T1000 (cell line): ENCODE measurements at places on chromosomes 1 and 21.
A peak's percentile ranks its signal among the peaks of the same experiment; 100 is the strongest.

- DNase-seq, result no peak
Observed at GRCh38 chr1:153882296-153882912, 40.4 kb downstream of the GATAD2B start.

DNA sequence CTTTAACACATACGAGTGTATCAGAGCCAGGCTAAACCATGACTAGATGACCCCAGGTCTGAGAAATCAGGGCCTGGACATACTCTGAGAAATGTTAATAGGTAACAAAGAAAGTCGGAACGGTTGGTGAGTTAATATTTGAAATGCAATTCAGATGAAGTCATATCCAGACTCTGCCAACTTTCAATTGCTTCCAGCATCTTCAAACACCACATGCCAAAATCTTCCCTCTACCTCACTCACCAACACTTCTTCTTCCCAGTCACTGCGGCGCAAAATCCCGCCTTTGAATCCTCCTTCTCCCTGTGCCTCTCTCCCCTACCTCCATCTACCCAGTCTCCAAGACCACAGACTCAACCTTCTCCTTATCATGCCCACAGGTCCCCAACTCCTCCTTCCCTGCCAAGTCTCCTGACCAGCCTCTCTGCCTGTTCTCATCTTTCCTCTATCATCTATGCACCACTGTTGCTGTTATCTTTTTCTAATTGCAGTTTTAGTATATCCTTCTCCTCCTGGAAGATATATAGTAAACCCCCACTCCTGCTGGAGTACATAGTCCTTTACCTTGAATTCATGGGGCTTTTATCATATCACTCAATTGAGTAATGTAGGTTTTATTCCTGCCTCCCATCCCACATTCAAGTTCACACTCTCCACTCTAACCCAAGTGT lies 41.3 kb downstream of the ZBTB18 start:
- DNase-seq, result peak; percentile 7

GRCh38 chr1:148333875-148334338 lies 149.2 kb downstream of the PPIAL4G start:
- no peak for DNase-seq

GRCh38 chr1:15954316-15954715 lies 21.6 kb downstream of the ZBTB17 start:
- no peak for DNase-seq

- no peak for DNase-seq
Observed at GRCh38 chr1:24293392-24294227, 25.5 kb upstream of the GRHL3 start.

GRCh38 chr1:58290685-58291372 lies 255.7 kb downstream of the OMA1 start:
- peak; percentile 9 for DNase-seq

DNA sequence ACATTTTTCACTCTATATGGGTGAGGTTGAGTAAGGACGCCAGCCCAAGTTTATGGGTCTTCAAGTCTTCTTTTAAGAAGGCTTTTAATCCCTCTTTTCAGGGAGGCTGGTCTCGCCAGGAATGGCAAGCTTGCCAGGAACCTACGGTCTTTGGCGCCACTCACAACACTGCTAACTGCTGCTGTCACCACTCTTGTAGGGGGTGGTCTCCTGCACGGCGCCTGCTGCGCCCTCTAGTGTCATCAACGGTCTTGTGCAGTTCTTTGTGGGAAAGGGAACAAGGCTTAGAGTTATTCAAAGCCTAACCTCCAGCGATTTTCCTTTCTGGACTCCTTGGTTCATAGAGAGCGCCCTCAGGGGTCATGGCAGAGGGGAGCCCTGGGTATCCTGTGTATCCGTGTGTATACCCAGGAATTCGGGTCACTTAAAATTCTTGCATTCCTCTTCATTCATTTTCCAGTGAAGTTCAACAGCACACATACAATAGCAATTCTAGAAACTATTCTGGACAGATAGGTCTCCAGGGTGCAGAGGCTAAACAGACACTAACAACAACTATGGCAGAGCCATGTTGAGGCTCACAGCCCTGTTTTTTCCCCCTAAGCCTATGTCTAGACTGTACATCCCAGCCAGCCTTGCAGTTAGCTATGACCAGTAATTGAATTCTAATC lies 392.8 kb upstream of the CAMK1G start:
- no peak for DNase-seq

GRCh38 chr1:246417813-246418564 lies 89.1 kb downstream of the SMYD3 start:
- no peak for DNase-seq

- no peak for DNase-seq
Observed at GRCh38 chr1:96552451-96552850, 169.1 kb upstream of the PTBP2 start.

GRCh38 chr21:44765231-44766013 lies 36.2 kb downstream of the UBE2G2 start:
- DNase-seq, result no peak

GRCh38 chr21:38326899-38327298 lies 70.1 kb downstream of the KCNJ15 start:
- no peak for DNase-seq

- DNase-seq, result no peak
Observed at GRCh38 chr1:17640393-17640792, 100.9 kb downstream of the ARHGEF10L start.

DNA sequence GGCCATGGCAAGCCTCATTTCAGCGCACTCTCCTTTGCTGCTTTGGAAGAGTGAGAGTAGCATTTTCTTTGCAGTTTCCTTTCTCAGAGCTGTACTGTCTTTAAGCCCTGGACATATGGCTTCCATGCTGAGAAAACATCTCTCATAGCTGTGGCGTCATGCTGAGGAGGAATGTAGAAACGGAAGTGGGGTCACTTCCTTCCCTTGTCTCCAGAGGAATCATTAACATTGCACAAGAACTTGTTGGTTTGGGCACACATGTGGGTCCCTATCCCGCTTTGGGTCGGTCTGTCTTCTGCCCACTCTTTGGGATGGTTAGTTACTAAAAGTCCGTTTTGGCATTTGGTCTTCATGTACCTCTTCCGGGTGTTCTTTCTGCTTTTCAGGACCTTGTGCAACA lies 5.6 kb downstream of the MFN2 start:
- no peak for DNase-seq

GRCh38 chr1:92975551-92976232 lies 14.4 kb upstream of the DIPK1A start:
- DNase-seq, result no peak

GRCh38 chr1:145942871-145943270 lies 14.9 kb downstream of the LIX1L start:
- DNase-seq, result no peak

DNA sequence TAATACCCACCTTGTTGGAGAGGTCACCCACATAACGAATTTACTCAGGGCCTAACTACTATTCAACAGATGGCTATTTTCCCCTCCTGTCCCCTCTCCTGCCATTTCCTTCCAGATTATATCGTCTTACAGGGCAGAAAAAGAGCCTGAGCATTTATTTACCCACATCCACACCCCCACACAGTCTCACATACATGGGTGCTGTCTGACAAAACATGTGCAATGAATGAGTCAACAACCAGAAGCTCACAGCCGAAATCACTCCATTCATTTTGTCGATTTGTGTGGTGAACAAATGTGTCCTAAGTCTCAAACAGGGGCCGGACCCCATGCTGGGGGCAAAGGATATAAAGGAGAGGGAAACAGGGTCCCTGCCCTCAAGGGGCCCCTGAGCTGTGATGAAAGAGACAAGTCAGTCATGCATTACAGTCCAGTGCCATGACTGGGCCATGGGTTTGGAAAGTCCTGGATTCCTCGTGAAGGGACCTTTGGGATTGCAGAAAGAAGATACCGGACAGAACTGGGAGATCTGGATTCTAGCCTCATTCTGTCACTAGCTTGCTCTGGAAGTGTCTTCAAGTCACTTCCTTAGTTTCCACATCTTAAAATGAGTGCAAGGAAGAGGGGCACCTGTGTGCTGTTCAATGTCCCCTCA lies 16.4 kb upstream of the ZNF683 start:
- DNase-seq, result no peak

DNA sequence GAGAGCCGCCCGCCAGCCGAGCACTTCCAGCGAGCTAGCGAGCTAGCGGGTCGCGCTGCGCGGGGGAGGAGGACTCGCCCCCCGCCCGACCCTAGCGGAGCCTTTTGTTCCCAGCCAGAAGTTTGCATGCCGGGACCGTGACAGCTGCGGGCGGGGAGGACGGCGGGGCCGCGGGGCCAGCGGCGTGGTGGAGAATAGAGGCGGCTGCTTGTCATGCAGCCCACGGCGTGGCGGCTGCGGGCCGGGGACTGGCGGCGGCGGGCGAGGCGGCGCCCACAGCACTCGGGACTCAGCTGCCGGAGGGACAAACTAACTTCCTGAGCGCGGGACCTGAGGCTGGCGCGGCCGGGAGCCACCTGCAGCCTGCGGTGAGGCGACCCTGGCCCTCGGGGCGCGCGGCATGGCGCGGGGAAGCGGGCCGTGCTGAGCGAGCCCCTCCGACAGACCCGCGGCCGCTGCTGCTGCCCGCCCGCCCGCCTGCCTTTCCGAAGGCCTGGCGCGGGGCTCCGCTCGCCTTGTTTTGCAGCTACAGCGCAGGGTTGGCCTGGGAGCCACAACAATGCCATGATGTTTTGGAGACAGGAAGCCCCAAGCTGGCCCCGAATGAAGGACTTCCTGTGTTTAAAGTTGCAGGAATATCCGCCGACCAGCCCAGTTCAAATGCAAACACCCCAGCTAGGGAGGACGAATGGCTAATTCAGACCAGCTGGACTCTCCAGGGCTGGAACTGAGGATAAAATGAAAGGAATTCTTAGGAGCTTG lies 82.2 kb upstream of the BMP8A start:
- DNase-seq, result peak; percentile 21

DNA sequence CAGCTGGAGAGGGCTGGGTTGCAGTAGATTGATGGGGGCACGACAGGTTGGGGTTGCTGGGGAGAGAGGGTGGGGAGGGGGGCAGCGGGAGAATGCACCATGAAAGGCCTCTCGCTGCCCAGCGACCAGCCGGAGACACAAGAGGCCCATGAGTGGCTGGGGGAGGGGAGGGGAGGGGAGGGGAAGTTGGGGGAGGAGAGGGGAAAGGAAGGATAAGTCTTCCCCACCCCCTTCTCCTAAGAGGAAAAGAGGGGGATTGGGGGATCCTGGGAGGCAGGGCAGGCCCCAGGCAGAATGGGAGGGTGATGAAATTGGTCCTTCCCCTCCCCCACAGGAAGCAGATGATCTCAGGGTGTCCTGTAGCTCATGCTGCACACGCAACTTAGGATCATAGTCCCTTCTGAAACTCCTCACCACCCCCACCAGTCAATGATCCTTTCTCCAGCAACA lies 45.7 kb downstream of the PAX7 start:
- DNase-seq, result no peak

- no peak for DNase-seq
Observed at GRCh38 chr1:21898326-21899200, 38.5 kb downstream of the HSPG2 start.

GRCh38 chr1:94254073-94254810 lies 16.9 kb upstream of the ARHGAP29 start:
- no peak for DNase-seq

DNA sequence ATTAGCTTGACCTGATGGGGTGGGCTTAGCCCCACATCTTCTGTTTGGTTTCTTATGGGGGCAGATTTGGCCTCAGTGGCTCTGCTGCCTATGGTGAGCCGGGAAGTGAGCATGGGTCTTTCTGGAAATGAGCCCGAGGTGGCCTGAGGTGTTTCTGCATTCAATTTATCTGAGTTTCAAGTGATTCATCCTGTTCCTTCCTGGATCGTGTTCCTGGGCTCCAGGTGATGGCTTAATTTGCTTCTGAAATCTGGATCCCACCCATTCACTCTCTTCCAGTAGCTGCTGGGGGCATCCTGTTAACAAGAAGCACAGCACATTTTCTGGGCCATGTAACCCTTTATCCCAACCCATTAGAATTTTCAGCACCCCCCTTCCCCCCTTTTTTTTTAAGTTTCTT lies 324.6 kb downstream of the CAMTA1 start:
- no peak for DNase-seq

DNA sequence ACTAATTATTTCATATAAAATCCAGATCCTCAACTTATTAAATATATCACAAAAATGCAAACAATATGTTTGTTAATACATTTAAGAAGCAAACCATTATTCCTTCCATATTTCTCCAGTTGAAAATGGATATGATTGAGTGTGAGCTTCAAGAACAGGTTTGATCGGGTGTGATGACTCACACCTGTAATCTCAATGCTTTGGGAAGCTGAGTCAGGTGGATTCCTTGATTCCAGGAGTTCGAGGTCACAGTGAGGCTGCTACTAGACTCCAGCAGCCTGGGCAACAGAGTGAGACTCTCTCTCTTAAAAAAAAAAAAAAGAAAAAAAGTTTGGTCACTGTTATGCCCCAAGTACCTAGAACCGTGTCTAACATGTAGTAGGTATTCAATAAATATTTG lies 42.9 kb upstream of the RRP15 start:
- DNase-seq, result no peak

DNA sequence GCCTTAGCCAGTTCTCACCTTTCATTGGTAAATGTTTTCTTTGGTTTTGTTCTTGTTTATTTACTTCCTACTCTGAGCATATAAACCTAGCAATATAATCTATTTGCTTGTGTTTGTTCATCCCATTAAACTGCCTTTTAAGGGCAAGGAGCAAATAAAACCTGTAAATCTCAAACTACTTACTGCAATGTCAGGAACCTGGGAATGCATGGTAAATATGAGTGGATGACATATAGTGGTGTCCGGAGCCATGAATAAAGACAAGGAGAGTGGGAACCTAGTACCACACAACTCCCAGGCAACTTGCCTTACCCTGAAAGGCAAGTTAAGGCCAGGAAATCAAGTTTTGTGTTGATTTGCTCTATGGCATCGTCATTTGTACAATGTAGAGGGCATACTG lies 1133.7 kb upstream of the NCAM2 start:
- no peak for DNase-seq

GRCh38 chr1:230730977-230731376 lies 16.2 kb upstream of the CAPN9 start:
- DNase-seq, result no peak
